ENCODE measurements at places on chromosomes 7 and 10. TPM values are rescaled to one million over a fixed set of nuclear protein-coding genes. Genes with fewer than 3 reads are reported as not detected.

The OR2A42 gene
- total RNA-seq, result not detected

The PKD1L1 gene
- total RNA-seq, result under 0.01 TPM

The CD36 gene
- total RNA-seq, result 1.0 TPM

The PILRA gene
- 0.26 TPM for total RNA-seq

The MARVELD1 gene
- 9.5 TPM for total RNA-seq

The CALCR gene
- total RNA-seq, result not detected

The PSMG3 gene
- 22.7 TPM for total RNA-seq

The AGMO gene
- under 0.01 TPM for total RNA-seq

The ANKRD7 gene
- total RNA-seq, result 1.6 TPM

The PCLO gene
- total RNA-seq, result under 0.01 TPM

The PNLIPRP2 gene
- not detected for total RNA-seq

The INHBA gene
- total RNA-seq, result 7.9 TPM

The SLC16A12 gene
- 0.16 TPM for total RNA-seq

The C7orf57 gene
- total RNA-seq, result not detected

The PMPCB gene
- 78.0 TPM for total RNA-seq

The FAM180A gene
- total RNA-seq, result 20.2 TPM

The CHAT gene
- total RNA-seq, result not detected

The IFIT1B gene
- under 0.01 TPM for total RNA-seq

The ANXA11 gene
- 72.4 TPM for total RNA-seq

The ODAD2 gene
- total RNA-seq, result under 0.01 TPM

The SFMBT2 gene
- 0.17 TPM for total RNA-seq

The WEE2 gene
- total RNA-seq, result not detected

The PLXNA4 gene
- 2.5 TPM for total RNA-seq

The PRLHR gene
- total RNA-seq, result not detected

The ACTR3C gene
- 2.0 TPM for total RNA-seq

The NUTM2B gene
- total RNA-seq, result 0.16 TPM

The CCL24 gene
- not detected for total RNA-seq

The NEUROG3 gene
- total RNA-seq, result not detected

The TMEM139 gene
- 0.09 TPM for total RNA-seq

The FMC1 gene
- total RNA-seq, result 13.7 TPM

The FAM25A gene
- not detected for total RNA-seq

The ADGRA1 gene
- not detected for total RNA-seq

The UCMA gene
- total RNA-seq, result not detected

The HOXA5 gene
- 10.3 TPM for total RNA-seq

The DKK1 gene
- 18.4 TPM for total RNA-seq

The TMEM229A gene
- total RNA-seq, result not detected

The GRB10 gene
- total RNA-seq, result 19.5 TPM

The LRRC18 gene
- not detected for total RNA-seq

The BTBD16 gene
- total RNA-seq, result not detected

The PCDH15 gene
- total RNA-seq, result not detected

The STK31 gene
- total RNA-seq, result under 0.01 TPM

The ADCY1 gene
- 3.2 TPM for total RNA-seq

The TCAF2 gene
- 0.94 TPM for total RNA-seq

The HTR7 gene
- total RNA-seq, result 3.3 TPM

The TMEM213 gene
- total RNA-seq, result not detected

All from bronchial smooth muscle cell (primary cell).